ENCODE measurements at places on chromosomes 11 and 22.

DNA sequence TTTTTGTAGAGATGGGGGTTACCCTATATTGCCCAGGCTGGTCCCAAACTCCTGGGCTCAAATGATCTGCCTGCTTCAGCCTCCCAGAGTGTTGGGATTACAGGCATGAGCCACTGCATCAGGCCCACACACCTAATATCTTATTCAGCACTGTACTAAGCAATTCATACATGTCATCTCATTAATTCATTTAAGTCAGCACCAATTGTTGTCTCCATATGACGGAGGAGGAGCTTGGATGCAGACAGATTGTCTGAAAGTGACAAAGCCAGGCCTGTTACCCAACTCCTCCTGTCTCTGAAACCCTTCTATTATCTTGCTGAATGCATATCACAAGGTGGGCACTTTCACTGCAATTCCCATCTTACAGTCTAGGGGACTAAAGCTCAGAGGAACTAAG lies 57.5 kb upstream of the ALX4 start:
- DNase-seq, result no peak

DNA sequence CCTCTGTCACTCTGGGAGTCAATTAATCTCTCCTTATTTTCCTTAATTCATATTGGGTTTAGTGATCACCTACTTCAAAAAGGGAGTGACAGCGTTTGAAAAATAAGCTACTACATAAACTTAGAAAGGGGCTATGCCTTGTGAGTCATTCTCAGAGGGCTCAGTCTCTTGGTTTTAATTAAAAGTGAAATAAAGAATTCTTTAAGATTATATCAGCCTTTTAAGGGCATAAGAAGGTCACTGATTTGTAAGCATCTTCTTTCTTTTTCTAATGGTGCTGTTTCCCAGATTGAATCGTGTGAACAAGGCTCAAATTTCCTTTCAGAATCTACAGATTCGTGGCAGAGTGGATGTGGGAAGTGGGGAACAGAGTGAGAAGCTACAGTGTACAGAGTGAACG lies 636.2 kb upstream of the CCDC90B start:
- DNase-seq, result no peak

GRCh38 chr11:95487938-95488337 lies 256.9 kb upstream of the SESN3 start:
- no peak for DNase-seq

DNA sequence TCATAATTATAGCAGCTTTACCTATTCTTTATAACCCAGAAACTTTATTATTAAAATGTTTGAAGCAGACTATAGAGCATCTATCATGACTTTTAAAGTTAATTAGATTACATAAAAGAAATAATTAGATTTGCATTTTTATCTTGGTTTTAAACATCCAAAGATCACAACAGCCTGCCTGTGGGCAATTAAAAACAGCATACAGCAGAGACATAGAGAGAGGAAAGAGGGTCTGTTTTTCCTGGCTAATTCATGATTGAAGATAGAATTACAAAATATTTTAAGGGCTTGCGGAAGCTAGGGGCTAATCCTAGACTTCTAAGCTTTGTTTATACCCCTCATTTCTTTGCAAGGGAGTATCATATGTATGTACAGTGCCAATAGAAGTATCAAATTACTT lies 178.1 kb downstream of the SOX6 start:
- no peak for DNase-seq

DNA sequence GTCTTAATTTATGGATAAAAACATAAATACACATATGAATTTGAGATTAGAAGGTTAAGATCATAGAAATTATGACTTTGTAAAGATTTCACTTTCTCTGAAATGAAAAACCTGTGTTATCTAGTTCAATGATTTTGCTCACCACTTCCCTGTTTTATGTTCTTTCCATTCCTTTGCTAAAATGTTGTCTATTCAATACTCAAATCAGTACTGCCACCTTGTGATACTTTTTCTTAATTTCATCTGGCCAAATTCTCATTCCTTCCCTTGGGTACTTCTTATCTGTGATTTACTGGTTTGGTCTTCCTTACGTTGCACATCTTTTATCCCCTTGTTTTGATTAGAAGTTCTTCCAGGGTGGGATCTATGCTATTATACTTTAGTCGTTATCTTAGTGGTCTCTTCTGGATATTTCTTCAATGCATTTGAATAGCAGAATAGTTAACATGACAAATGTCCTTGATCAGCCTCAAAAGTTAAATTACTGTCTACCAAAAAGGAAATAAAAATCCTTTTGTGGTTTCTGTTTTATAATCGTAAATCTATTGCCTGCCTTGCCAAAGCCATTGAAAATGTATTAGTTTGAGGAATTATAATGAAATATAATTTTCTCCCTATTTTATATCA lies 197.0 kb downstream of the PGR start:
- no peak for DNase-seq

- no peak for DNase-seq
Measured at GRCh38 chr11:501001-501682, 5.9 kb downstream of the RNH1 start.

GRCh38 chr11:110349138-110349996 lies 53.0 kb upstream of the RDX start:
- no peak for DNase-seq

GRCh38 chr11:88657076-88657738 lies 319.7 kb upstream of the CTSC start:
- no peak for DNase-seq

DNA sequence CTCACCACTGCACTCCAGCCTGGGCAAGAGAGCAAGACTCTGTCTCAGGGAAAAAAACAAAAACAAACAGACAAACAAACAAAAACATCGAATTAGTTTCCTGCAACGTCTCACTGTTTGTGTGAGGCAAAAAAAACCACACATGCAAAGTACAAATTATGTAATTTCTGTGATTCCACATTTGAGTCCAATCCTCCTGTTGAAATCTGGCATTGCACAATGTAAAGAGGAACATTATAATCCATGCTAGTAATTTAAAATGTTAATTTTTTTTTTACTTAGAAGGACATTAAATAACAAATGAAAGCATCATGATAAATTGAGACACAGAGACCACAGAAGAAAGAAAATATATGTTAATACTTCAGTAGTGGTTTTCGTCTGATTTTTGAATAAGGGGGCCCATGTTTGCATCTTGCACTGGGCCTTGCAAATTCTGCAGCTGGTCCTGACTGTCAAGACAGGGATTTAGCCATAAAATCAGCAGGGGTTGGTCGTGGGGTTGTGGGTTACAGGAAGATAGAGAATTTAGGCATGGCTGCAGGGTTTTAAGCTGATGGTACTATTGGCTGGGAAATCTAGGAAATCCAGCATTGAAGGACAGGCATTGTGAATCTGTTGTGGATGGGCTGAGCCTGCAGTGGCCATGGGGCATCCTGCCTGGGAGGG lies 102.6 kb upstream of the ALDH3B2 start:
- no peak for DNase-seq

DNA sequence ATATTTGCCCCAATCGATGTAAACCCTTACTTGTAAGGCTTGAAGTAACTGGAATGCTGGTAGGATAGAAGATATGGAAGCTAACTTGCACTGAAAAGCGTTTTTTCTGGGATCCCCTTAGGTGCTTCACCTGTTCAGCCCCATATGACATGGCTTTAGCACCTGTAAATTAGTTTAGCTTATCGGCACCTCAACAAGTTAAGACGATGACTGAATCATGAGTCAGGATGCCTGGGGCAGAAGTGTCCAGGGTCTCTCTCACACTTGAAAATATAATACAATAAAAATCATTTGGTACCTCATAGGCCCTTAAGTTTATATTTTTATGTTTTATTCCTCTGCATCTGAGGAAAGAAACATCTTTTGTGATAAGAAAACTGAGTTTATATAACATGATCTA lies 409.2 kb upstream of the LRRC4C start:
- no peak for DNase-seq

DNA sequence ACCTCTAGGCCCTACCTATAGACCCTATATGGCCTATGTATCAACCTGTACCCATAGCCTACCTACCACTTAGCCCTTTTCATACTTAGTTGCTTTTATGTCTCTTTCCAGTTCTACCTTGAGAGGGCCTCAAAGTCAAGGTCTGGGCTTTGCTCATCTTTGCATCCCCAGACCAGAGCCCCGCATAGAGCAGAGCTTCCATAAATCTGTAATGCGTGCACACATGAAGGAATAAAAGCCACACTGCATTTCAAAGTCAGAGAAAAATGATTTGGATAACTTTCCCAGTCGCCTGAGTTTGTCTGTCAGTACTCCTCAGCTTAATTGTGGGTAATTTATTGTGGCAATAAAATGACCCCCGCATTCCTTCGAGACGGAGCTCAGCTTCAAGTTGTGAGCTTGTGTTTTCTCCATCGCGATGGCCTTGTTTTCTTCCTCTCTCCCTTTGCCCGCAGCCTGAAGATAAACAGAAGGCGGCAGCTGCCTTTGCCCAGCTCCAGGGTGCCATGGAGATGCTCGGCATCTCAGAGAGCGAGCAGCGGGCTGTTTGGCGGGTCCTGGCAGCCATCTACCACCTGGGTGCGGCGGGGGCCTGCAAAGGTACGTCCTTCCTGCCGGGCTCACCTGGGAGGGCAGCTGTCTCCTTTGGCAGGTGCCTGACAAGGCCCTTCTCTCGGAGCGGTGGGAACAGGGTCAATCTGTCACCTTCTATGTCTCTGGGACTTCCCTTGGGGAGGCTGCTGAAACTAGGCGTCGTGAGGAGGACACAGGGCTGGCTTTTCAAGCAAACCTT lies 55.7 kb downstream of the MYO18B start:
- no peak for DNase-seq

DNA sequence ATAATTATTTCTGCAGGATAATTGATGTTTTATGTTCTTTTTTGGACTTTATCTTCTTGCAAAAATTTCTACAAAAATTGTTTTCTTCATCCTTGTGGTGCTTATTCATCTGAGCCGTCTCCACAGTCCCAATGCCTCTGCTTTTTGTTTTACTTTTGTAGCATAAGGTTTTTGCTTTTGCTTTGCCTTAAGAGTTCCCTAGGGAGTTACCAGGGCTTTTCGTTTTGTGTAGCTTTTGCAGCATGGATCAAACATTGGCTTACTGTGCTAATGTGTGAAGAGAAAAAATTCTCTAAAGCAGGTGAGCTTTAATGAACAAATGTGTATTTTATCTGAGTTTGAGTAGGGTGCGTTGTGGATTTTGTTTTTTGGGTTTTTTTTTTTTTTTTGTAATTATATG lies 11.8 kb downstream of the XBP1 start:
- DNase-seq, result no peak

DNA sequence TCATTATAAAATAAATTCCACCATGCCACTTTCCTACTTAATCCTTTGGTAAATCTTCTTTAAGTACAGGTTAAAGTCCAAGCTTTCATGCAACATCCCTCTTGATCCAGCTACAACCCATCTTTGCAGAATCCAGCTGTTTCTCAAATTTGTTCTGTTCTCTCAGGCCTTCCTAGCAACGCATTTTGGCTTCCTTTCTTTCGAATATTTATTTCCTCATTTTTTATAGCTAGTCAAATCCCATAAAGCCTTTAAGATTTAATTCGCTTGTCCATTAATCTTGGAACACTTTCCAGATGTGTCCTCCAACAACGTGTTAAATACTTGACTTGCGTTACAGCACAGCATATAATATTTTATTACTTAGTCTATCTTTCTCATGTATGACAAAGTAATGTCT lies 600.1 kb upstream of the CHORDC1 start:
- DNase-seq, result no peak

DNA sequence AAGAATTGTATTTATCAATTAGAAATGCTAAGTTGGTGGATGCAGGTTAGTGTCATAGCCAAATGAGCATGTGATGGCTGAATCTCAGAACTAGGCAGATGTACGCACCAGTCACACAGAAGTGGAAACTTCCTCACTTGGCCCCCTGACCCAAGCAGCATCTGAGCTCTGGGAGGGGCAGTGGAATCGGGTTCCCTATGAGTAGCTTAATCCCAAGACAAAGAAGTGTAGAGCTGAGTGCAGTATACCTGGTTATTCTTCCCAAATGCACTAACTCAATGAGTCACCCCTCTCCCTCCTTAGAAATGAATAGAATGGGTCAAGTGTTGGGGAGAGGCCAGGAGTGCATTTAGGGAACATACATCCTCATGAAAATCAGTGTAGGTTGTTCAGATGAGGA lies 224.6 kb downstream of the FAT3 start:
- DNase-seq, result no peak

DNA sequence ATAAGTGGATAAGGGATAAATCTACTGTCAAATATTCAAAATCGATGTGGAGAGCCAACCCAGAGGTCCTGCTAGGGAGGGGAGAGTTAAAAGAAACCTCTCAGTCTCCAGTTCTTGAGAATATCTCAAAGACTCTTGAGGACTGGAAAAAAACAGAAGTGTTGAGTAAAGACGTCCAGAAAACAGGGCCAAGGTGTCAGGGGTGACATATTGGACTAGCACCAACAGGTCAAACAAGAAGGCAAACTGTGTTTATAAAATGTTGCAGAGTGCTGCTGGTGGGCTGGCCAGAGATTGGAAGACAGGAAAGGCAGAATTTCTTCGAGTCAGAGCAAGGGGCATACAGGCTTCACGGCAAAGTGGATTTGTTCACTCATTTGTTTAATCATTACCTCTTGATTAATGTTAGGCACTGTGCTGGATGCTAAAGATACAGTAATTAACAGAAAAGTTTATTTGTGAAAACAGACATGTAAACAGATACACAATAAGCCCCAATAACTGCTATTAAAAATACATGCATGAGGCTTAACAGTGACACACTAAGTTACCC lies 33.7 kb upstream of the SMPD1 start:
- DNase-seq, result no peak

DNA sequence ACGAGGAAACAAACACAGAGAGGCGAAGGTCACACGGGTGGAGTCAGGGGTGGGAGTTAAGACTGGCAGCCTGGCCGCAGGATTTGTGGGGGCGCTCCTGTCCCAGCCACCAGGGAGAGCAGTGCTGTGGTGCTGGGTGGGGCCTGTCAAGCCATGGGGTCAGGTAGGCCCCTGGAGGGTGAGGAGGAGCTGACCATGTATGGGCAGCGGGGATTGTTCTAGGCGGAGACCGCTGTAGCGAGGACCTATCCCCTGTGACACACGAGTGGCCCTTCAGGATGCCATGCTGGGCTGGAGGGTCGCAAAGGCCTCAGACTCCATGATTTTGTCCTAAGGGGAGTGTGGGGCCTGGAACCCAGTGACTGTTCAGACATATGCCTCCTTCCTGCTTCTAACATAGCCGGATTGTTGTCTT lies 1.6 kb upstream of the RPS19BP1 start:
- no peak for DNase-seq

- no peak for DNase-seq
Measured at GRCh38 chr11:20450829-20451228, 63.3 kb downstream of the PRMT3 start.

- DNase-seq, result no peak
Measured at GRCh38 chr11:45073685-45074141, 72.7 kb upstream of the PRDM11 start.

Measured in non-pigmented ciliary epithelial cell (primary cell).